ENCODE measurements at places on chromosomes 13 and 19.

DNA sequence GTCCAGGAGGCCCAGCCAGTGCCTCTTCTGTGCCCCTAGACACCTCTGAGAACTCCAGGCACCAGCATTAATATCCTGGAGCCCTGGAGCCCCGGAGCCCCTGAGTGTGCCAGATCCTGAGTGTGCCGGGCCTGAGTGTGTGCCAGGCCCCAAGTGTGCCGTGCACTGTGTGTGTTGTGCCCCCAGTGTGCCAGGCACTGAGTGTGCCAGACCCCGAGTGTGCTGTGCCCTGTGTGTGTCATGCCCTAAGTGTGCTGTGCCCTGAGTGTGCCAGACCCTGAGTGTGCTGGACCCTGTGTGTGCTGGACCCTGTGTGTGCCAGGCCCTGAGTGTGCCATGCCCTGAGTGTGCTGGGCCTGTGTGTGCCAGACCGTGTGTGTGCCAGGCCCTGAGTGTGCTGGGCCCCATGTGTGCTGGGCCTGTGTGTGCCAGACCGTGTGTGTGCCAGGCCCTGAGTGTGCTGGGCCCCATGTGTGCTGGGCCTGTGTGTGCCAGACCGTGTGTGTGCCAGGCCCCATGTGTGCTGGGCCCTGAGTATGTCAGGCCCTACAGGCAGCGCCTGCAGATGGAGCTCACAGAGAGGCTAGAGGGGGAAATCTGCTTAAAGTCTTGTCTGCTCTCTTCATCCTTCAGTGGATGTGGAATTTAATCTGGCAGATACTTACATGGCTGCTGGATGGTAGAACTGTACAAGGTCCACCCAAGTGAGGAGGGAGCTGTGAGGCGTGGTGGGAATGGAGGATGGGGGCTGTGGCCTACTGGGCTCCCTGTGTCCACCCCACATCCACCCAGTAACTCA, 53.9 kb downstream of the C13orf46 start:
- DNase-seq: no peak

DNA sequence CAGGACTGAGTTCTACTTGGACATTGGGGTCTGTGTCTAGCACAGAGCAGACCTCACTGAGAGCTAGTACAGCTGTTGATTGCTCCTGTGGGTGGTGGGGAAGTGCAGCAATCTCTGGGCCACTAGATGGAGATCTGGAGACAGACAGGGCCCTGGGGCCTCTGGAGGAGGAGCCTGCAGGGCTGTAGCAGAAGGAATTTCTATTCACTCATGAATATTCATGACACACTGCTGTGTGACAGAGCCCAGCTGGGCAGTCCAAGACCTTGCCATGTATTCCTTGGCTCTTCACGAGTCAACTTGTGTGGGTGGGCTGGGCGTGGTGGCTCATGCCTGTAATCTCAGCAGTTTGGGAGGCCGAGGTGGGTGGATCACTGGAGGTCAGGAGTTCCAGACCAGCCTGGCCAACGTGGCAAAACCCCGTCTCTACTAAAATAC, 37.5 kb downstream of the SUGP2 start:
- DNase-seq: no peak

- DNase-seq: no peak
Observed at GRCh38 chr19:12670159-12670928, 3.7 kb downstream of the WDR83 start.

DNA sequence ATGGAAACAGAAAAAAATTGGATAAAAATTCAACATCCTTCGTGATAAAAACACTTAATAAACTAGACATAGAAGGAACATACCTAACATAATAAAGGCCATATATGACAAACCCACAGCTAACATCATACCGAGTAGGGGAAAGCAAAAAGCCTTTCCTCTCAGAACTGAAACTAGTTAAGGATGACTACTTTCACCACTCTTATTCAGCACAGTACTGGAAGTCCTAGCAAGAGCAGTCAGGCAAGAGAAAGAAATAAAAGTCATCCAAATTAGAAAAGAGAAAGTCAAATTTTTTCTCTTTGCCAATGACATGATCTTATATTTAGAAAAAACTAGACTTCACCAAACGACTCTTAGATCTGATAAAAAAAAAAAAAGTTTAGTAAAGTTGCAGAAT, 25.8 kb upstream of the SLC7A9 start:
- DNase-seq: no peak

- DNase-seq: no peak
Observed at GRCh38 chr13:40819797-40820315, 30.4 kb downstream of the SLC25A15 start.

DNA sequence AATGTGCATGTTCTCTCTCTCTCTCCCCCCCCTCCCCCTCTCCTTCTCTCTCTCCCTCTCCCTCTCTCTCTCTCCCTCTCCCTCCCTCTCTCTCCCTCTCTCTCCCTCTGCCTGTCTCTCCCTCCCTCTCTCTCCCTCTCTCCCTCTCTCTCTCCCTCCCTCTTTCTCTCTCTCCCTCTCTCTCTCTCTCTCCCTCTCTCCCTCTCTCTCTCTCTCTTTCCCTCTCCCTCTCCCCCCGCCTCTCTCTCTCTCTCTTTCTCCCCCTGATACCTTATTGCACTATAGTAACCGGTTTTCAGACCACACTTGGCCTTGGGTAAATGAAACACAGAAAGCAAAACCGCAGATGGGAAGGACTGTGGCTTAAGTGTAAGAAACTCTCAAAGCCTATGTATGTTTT, 34.7 kb upstream of the SPACA7 start:
- DNase-seq: no peak

GRCh38 chr19:54168174-54168917, 4.6 kb downstream of the TMC4 start:
- peak; percentile 7 for DNase-seq

- no peak for DNase-seq
Observed at GRCh38 chr13:110393761-110394160, 86.7 kb downstream of the COL4A2 start.

GRCh38 chr13:64639206-64639605, 2590.9 kb downstream of the PCDH9 start:
- DNase-seq: no peak

DNA sequence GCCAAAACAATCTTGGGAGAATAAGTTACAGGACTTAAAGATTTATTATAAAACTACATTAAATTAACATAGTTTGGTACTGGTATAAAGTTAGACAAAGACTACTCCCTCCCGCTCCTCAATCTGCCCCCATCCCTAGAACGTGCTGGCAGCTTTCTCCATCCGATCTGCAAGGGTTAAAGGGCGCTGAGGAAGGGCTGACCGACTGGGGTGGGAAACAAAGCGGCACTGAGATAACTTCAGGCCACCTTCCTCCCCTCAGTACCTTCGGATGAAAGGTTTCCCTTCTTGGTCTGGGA, 790 bp upstream of the SUGT1 start:
- DNase-seq: no peak

DNA sequence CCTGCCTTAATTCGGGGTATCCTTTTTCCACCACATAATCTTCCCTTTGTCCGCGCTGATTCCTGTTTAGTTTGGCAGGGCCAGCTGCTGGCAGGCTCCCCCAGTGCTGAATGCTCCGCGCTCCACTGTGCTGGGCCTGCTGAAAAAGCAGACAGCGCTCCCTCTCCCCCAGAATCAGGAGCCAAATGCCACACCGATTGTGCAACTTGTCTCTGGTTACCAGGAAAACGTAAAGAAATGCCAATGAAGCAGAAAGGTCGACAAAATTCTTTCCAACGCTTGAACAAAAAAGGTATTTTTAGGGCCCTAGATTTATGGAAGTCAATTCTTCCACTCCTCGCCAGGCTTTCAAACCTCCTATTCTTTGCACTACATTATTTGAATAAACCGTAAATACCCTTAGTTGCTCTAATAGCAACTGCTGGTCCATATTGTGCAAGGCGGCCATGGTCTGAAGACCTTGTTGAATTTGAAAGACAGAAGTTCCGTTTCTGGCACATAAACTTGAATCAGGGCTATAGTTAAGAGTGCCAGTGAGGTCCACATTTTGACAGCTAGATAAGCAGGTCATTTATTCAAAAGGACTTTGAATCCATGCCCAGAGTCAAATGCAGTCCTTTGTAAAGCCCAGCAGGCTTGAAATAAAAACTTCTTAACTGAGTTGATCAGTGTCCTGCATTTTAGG, 206.7 kb upstream of the RFC3 start:
- DNase-seq: no peak

DNA sequence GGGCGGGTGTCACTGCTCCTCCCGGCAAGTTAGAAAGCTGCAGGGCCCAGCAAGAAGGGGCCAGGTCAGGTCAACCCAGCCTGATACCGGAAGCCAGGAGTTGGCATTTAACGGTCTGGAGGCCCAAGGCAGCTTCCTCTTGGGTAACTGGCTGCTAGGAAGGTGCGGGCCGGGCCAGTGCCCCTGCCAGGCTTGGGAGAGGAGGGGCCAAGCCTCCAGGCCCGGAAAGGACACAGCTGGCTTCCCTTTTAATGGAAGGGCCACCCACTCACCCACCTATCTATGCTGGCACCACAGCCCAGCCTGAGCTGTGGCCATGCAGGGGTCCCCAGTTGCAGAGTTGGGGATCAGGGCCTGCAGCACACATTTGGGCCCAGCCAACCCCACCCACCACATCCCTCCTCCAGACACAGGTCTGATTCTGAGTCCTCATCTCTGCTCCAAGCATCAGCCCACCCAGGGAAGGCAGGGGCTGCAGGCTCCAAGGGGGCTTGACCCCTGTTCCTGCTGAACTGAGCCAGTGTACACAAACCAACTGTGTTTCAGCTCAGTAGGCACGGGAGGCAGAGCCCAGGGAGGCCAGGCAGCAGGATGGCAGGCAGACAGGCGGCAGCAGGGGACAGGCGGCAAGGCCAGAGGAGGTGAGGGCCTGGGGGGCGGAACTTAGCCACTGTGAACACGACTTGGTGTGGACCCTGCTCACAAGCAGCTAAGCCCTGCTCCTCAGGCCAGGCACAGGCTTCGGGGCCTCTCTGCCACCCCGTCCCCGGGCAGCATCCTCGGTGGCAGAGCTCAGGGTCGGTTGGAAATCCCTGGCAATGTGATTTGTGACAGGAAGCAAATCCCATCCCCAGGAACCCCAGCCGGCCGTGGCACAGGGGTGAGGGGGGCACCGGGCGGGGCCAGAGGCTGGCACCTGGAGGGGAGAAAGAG, 40.8 kb downstream of the ZSWIM4 start:
- no peak for DNase-seq

DNA sequence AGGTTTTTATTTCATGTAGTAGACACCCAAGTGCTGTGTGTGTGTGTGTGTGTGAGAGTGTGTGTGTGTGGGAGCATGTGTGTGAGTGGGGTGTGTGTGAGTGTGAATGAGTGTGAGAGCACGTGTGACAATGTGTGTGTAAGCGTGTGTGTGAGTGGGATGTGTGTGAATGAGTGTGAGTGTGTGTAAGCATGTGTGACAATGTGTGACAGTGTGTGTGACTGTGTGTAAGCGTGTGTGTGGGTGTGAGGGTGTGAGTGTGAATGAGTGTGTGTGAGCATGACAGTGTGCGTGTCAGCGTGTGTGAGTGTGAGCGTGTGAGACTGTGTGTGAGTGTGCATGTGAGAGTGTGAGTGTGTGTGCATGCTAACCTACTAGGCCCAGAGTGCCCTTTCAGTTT, 15.3 kb downstream of the NOVA2 start:
- DNase-seq: no peak

Measured in SIG-M5 (cell line).